ENCODE measurements at places on chromosomes 11 and 22.

GRCh38 chr11:107468596-107468995, 11.0 kb upstream of the CWF19L2 start:
- no peaks in the 10 kb centered on the region for H3K4me1 ChIP-seq
- no peak overlapping the region for H3K4me3 ChIP-seq
- H3K36me3 ChIP-seq, result no peaks in the 10 kb centered on the region
- no peak for DNase-seq

DNA sequence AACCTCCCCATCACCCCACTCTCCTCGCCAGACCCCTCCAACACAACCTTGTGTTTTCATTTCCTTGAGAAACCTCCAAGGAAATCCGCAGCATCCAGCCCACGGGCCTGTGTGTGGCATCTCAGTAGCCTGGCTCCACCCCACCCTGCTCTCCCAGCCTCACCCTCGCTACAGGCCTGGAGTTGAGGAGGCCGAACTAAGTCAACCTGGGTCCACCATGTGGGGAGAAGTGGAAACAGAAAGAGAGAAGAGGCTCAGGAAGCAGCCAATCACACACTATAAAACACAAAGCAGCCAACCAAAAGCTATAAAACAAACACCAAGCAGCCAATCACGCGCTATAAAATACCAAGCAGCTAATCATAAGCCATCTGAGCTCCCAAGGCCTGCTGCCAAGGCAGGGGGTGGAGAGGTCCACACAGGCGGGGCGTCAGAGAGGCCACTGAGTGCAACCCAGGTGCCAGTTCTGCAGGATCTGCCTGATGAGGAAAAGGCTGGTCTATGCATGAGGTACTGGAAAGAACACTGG, 72.0 kb downstream of the MICAL3 start:
- H3K27me3 ChIP-seq, result no peaks in the 10 kb centered on the region
- no peaks in the 10 kb centered on the region for H3K36me3 ChIP-seq
- H3K4me3 ChIP-seq, result no peak overlapping the region
- no peaks in the 10 kb centered on the region for H3K4me1 ChIP-seq
- DNase-seq, result no peak

GRCh38 chr11:72308226-72309073, 64.5 kb upstream of the PHOX2A start:
- no peaks in the 10 kb centered on the region for H3K27me3 ChIP-seq
- no peak for DNase-seq
- no peak overlapping the region for H3K4me3 ChIP-seq

DNA sequence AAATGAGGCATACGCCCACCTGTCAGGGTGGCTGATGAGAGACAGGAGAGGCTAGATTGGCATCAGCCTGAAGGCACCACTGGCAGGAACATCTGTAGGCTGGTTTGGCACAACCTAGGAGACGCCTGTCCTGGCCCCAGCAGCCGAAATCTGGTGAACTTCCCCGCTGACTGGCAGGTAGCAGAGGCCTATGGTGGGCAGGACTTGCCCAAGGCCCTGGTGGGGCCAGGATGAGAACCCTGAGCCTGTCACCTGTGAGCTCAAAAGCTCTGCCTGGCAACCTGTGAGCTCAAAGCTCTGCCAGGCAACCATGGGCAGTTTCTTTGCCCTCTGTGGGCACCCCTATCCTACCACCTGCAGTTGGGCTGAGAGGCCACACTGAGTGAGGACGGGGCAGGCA, 2.5 kb downstream of the DERL3 start:
- no peak overlapping the region for H3K27ac ChIP-seq
- no peak for DNase-seq
- no peak overlapping the region for H3K4me3 ChIP-seq

GRCh38 chr11:111476366-111476765, 35.8 kb downstream of the BTG4 start:
- no peak overlapping the region for H3K27ac ChIP-seq
- DNase-seq, result no peak
- no peaks in the 10 kb centered on the region for H3K27me3 ChIP-seq
- no peak overlapping the region for H3K4me3 ChIP-seq
- no peaks in the 10 kb centered on the region for H3K36me3 ChIP-seq

- DNase-seq, result no peak
- no peak overlapping the region for H3K27ac ChIP-seq
- no peaks in the 10 kb centered on the region for H3K27me3 ChIP-seq
- H3K36me3 ChIP-seq, result no peaks in the 10 kb centered on the region
These were observed 10.4 kb upstream of the PPP2R1B start for GRCh38 chr11:111776398-111777093.

- no peak for DNase-seq
- no peaks in the 10 kb centered on the region for H3K36me3 ChIP-seq
- no peaks in the 10 kb centered on the region for H3K27me3 ChIP-seq
- no peaks in the 10 kb centered on the region for H3K4me1 ChIP-seq
These were observed 37.4 kb downstream of the YAP1 start for GRCh38 chr11:102147632-102148031.

GRCh38 chr11:74257959-74258553, 53.4 kb downstream of the P4HA3 start:
- no peak for DNase-seq
- no peak overlapping the region for H3K4me3 ChIP-seq
- no peaks in the 10 kb centered on the region for H3K36me3 ChIP-seq
- no peak overlapping the region for H3K27ac ChIP-seq
- H3K27me3 ChIP-seq, result no peaks in the 10 kb centered on the region

DNA sequence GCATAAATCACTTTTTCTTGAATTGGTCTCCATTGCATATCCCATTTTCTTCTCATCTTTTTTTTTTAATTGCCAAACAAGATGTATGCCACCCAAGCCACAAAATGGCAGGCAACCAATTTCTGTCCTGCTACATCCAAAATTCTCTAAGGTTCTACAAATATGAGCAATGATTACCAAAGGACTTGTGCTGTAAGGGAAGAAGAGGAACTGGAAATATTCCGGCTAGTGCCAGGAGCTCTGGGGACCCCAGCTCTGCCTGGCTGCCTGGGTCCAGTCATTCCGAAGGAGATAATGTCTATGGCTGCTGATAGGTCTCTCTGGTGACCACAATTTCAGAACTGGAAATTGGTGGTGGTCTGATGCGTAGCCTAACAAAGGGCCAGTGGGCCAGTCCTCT, 17.1 kb upstream of the SNX32 start:
- no peak overlapping the region for H3K27ac ChIP-seq
- no peak overlapping the region for H3K4me3 ChIP-seq
- peaks cover 7% of the 10 kb centered on the region for H3K4me1 ChIP-seq
- H3K36me3 ChIP-seq, result no peaks in the 10 kb centered on the region
- no peak for DNase-seq
- H3K27me3 ChIP-seq, result no peaks in the 10 kb centered on the region

DNA sequence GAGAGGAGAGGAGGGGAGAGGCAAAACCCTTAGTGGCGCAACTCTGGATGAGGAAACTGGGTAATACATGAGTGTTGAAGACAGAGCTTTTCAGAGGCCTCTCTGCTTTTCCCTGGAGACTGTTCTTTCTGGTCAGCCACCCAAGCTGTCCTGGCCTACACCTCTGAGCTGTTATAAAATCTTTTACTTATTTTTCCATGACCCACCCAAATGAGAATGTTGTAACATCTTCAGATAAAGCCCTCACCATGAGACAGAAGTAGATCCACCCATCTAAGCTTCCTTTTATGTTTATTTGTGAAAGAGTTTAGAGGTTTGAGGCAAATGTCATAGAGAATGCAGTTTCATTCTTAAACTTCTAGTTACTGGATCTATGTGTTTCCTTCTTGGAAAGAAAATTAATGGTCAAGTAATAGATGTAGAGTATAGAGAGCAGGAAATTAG, 20.3 kb upstream of the APLP2 start:
- H3K36me3 ChIP-seq, result no peaks in the 10 kb centered on the region
- no peak overlapping the region for H3K27ac ChIP-seq
- DNase-seq, result no peak

- DNase-seq, result no peak
- no peaks in the 10 kb centered on the region for H3K36me3 ChIP-seq
- H3K27ac ChIP-seq, result peak overlapping the region; percentile 75
These were observed 15.4 kb upstream of the CASTOR1 start for GRCh38 chr22:30304495-30305244.

- no peak for DNase-seq
- H3K4me1 ChIP-seq, result peaks cover 9% of the 10 kb centered on the region
- H3K27ac ChIP-seq, result no peak overlapping the region
- no peak overlapping the region for H3K4me3 ChIP-seq
- H3K27me3 ChIP-seq, result no peaks in the 10 kb centered on the region
- H3K36me3 ChIP-seq, result peaks cover 5% of the 10 kb centered on the region
These were observed 4.9 kb downstream of the HTATIP2 start for GRCh38 chr11:20368438-20368837.

- no peak for DNase-seq
- H3K27ac ChIP-seq, result no peak overlapping the region
- no peaks in the 10 kb centered on the region for H3K27me3 ChIP-seq
- no peak overlapping the region for H3K4me3 ChIP-seq
- H3K36me3 ChIP-seq, result no peaks in the 10 kb centered on the region
- no peaks in the 10 kb centered on the region for H3K4me1 ChIP-seq
These were observed 106.7 kb upstream of the VPREB1 start for GRCh38 chr22:22137891-22138290.

- no peak for DNase-seq
- no peaks in the 10 kb centered on the region for H3K4me1 ChIP-seq
- H3K27me3 ChIP-seq, result no peaks in the 10 kb centered on the region
These were observed 92.1 kb upstream of the GRK3 start for GRCh38 chr22:25472382-25472781.

DNA sequence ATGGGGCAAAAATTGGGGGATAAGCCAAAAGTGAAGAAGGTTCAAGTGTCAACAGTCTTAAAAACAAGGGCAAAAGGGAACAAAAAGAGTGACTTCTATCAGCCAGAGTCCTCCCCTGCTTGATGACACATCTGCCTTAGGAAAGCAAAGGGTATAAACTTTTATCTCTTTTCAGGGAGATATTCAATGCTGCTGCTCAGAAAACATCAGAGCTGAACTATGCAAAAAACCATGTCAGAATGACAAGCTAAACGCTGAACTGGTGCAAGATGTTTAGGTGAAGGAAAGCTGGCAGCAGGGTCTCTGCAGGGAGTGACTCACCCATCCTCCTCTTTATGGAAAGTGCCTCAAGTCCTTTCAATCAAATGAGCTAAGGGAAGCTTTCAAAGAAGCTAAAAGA, 24.7 kb downstream of the ALG9 start:
- no peak for DNase-seq
- H3K4me1 ChIP-seq, result no peaks in the 10 kb centered on the region
- H3K4me3 ChIP-seq, result no peak overlapping the region

- no peak overlapping the region for H3K27ac ChIP-seq
- no peaks in the 10 kb centered on the region for H3K4me1 ChIP-seq
- H3K36me3 ChIP-seq, result no peaks in the 10 kb centered on the region
- H3K27me3 ChIP-seq, result no peaks in the 10 kb centered on the region
- DNase-seq, result no peak
These were observed 94.5 kb upstream of the BID start for GRCh38 chr22:17868771-17869170.

DNA sequence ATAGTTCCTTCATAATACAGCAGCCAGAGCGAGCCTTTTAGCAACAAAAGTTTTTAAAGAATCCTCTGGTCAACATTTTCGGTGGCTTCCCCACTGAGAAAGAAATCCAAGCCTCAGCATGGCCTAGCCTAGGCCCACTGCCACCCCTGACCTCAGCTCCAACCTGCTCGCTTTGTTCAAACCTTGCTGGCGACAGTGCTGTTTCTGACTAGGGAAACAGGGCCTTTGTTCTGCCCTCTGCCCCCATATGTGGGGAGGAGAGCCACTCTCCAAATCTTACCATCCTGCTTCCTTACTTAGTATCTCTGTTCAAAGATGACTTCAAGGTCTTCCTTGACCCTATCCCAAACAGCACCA, 95.8 kb downstream of the CCDC83 start:
- H3K4me1 ChIP-seq, result no peaks in the 10 kb centered on the region
- no peak overlapping the region for H3K4me3 ChIP-seq
- DNase-seq, result no peak
- H3K36me3 ChIP-seq, result peaks cover 15% of the 10 kb centered on the region

DNA sequence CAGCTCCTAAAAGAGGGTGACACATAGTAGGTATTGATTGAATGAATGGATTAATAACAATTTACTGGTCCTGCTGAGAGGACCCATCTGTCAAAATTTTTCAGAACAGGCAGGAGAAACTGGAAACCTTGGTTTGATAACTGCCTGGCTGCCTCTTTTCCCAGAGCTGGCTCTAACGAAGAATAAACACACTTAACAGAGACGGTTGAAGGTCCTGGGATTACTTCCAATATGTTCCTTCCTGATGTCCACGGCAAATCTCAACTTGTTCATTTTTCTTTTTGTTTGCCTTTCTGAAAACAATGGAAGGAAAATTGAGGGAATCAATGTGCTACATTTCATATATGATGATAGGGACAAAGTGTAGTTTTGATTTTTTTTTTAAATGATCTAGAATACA, 76.5 kb upstream of the SYT13 start:
- no peaks in the 10 kb centered on the region for H3K27me3 ChIP-seq
- H3K4me1 ChIP-seq, result no peaks in the 10 kb centered on the region
- DNase-seq, result no peak

DNA sequence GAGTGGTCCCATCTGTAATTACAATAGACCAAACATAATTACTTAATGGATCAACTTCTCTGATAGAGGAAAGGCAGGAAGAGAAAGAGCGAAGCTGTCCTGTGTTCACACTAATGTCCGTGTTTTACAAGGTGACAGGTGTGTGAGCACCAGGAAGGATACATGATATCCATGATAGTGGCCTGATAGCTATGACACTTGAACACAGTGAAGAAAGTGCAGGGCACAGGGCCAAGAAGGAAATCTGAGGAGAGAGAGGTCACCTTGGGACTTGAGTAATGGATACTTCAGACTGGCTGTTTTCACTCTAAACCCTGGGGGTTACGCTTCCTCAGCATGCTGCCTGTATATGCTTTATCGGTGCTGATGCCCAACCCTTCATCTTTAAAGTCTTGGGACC, 29.4 kb downstream of the TUB start:
- H3K4me3 ChIP-seq, result no peak overlapping the region
- H3K36me3 ChIP-seq, result no peaks in the 10 kb centered on the region
- no peaks in the 10 kb centered on the region for H3K4me1 ChIP-seq
- no peak overlapping the region for H3K27ac ChIP-seq

- DNase-seq, result no peak
- no peaks in the 10 kb centered on the region for H3K27me3 ChIP-seq
- H3K36me3 ChIP-seq, result no peaks in the 10 kb centered on the region
- H3K27ac ChIP-seq, result no peak overlapping the region
- H3K4me3 ChIP-seq, result no peak overlapping the region
These were observed 105.8 kb downstream of the KCNQ1 start for GRCh38 chr11:2550606-2550970.

- H3K4me3 ChIP-seq, result no peak overlapping the region
- no peaks in the 10 kb centered on the region for H3K27me3 ChIP-seq
- no peak for DNase-seq
- no peaks in the 10 kb centered on the region for H3K36me3 ChIP-seq
- no peaks in the 10 kb centered on the region for H3K4me1 ChIP-seq
- no peak overlapping the region for H3K27ac ChIP-seq
These were observed 8.2 kb upstream of the PARVG start for GRCh38 chr22:44172370-44173108.

GRCh38 chr22:47780281-47780875, 1017.9 kb downstream of the TBC1D22A start:
- no peaks in the 10 kb centered on the region for H3K36me3 ChIP-seq
- H3K27me3 ChIP-seq, result no peaks in the 10 kb centered on the region
- H3K4me1 ChIP-seq, result no peaks in the 10 kb centered on the region
- no peak overlapping the region for H3K27ac ChIP-seq
- no peak for DNase-seq

- no peak overlapping the region for H3K4me3 ChIP-seq
- no peak overlapping the region for H3K27ac ChIP-seq
- no peaks in the 10 kb centered on the region for H3K27me3 ChIP-seq
- H3K36me3 ChIP-seq, result peaks cover 88% of the 10 kb centered on the region
These were observed 9.2 kb downstream of the SIPA1 start for GRCh38 chr11:65646958-65647701.

GRCh38 chr22:18056161-18056666, 21.6 kb upstream of the PEX26 start:
- no peak for DNase-seq
- no peaks in the 10 kb centered on the region for H3K27me3 ChIP-seq
- no peak overlapping the region for H3K27ac ChIP-seq
- no peaks in the 10 kb centered on the region for H3K36me3 ChIP-seq
- no peak overlapping the region for H3K4me3 ChIP-seq
